ENCODE measurements at places on chromosomes 12 and 14. TPM values are rescaled to one million over a fixed set of nuclear protein-coding genes. Genes with fewer than 3 reads are reported as not detected.

GRCh38 chr12:30378307-30378706, 317.4 kb downstream of the IPO8 start:
- DNase-seq: no peak

The CCDC184 gene
- total RNA-seq: 0.92 TPM

GRCh38 chr14:87181288-87181687, 811.7 kb downstream of the GALC start:
- DNase-seq: no peak

DNA sequence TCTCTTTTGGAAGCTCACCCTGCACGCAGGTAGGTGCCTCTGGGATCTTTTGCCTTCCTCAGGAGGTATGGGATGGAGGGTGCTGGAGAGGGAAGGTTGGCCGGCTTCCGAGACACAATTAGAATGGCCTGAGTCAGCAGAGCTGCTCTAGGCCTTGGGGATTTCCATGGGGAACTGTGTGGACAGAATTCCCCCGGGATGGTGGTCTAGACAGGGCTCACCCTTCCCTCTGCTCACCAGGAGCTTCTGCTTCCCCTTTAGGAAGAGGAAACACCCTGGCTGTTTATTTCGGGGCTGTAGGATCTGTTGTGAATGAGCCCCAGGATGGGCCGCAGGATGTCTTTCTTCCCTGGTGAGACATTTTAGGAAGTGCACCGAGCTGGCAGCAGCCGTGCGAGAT, 43.7 kb upstream of the TMED10 start:
- DNase-seq: no peak

GRCh38 chr12:90954921-90955320, at the start of gene CCER1:
CCER1 (minus strand) TSS chr12:90955176; CDS start chr12:90954742, 434 bp downstream.
- DNase-seq: no peak

The KRT1 gene
- total RNA-seq: not detected

DNA sequence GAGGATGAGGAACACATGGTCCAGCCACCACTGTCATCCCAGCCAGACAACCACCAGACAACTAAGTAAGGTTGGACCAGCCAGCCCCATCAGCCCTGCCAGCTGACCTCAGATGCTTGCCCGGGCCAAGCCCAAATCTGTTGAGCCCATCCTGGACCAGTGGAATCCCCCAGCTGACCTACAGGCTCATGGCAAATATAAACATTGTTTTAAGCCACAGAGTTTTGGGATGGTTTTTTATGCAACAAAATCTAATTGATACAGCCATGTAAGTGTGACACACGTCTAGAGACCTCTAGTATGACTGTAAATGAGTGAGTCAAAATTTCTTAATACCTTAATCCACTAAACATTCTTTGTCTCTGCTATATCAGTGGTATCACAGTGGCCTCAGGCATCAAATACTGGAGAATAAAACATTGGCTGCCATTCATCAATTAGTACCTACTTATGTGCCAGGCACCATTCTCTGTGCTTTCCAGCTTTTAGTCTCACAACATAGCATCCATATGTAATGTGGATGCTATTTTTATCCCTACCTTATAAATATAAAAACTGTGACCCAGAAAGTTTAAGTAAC, 24.2 kb upstream of the NT5DC3 start:
- DNase-seq: no peak

The SALL2 gene
- total RNA-seq: 12.6 TPM

- DNase-seq: peak; percentile 51
Measured at GRCh38 chr12:93802293-93802692, 125.1 kb downstream of the CRADD start.

DNA sequence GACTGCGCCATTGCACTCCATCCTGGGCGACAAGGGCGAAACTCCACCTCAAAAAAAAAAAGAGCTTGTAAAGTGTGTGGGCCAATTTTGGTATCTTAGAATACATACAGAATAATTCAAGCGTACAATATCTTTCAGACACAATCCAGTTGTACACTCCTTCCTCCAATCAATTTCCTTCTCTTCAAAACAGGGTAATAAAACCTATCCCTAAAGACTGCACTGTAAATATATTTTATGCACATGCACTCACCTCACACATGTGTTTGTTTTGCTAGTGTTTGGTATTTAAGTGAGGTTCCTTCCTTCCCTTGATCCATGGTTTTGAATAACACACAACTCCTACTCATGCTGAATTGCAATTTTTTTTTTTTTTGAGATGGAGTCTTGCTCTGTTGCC, 125.9 kb downstream of the PRICKLE1 start:
- no peak for DNase-seq

The SLC35E3 gene
- 5.2 TPM for total RNA-seq

GRCh38 chr14:104678346-104678745, 11.1 kb upstream of the INF2 start:
- DNase-seq: peak; percentile 48

DNA sequence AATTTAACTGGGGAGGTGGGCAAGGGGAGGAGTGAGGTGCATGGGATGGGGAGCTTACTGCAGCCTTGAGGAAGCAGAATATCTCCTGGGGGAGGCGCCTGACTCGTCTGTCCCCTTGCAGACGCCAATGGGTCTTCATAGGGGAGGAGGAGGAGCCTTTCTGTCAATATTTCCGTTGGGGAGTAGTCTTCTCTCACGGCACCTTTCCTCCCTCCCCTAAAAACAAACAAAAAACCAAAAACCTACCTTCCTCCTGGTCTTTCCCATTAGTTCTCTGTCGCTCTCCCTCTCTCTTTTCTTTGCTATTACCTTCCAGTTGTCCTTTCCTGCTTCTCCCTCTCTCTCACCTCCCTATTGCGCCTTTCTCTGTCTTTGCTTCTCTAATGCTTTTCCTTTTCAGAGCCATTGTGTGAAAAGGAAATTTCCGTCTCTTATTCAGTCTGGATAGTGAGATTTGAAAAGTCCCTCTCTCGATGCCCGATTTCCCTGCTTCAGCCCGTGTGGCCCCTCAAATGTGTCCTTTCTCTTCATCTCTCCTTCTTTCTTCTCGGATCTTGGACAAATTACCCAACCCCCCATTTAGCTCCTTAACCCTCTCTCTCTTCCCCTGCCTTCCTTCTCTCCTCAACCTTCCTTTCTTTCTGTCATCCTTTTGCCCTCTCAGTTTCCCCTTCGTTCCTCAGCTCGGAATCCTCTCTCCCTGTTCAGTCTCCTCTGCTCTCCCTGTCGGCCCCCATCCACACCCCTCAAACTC, 5.9 kb downstream of the GPR84 start:
- DNase-seq: no peak

GRCh38 chr14:71688576-71688975, 243.7 kb upstream of the RGS6 start:
- no peak for DNase-seq

The KCTD10 gene
- total RNA-seq: 76.9 TPM

DNA sequence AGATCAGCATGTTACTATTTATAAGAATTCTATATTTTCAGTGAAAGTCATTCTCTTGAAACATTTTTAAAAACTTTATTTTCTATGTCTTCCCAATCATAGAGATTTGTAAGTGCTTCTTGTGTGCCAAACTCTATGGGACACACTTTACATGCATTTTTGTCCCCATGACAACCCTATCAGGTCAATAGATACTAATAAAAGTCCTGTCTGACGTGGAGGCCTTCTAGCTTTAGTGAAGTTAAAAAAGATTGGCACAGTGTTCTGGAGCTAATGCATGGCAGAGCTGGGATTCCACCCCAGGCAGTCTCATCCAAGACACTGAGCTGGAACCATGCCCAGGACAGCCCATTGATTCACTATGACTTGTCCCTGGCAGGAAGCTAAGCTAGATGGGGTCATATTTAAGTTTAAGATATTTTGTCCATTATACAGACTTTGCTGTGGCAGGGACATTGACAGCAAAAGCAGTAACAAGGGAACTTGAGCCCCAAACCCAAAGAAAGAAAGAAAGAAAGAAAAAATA, 28.1 kb downstream of the TTC6 start:
- no peak for DNase-seq

The KRT3 gene
- not detected for total RNA-seq

The C12orf60 gene
- total RNA-seq: 1.6 TPM

GRCh38 chr14:93096691-93097322, 18.9 kb downstream of the ITPK1 start:
- peak; percentile 83 for DNase-seq

- no peak for DNase-seq
Measured at GRCh38 chr14:29587761-29588470, 339.7 kb downstream of the PRKD1 start.

The KRT79 gene
- total RNA-seq: not detected

The ACRBP gene
- total RNA-seq: 2.1 TPM

GRCh38 chr12:131133015-131133905, 179.6 kb downstream of the ADGRD1 start:
- peak; percentile 59 for DNase-seq

DNA sequence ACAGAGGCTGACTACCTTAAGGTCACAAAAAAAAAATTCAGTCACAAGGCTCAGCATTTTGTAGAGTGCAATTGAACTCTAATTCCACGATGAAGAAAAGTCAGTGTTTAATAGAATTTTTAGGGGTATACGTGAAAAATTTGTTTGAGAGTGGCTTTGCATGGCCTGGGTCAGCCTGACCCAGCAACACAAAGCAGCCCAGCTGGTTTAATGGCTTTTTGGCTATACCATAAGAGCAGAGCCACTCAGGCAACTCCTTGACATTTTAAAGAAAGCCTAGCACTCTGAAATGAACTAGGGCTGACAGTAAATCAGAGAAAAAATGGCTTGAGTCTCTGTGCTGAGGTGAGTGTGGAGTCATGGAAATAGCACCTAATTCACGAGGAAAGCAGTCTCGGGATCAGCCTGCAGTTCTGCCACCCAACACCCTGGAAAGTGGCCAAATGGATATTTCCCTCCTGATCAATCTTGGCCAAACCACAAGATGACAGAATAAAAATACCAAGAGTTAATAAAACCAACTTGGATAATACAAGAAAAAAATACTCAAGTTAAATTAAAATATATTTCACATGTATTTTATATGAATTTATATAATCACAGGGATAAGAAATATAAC, 59.5 kb downstream of the GALNT4 start:
- DNase-seq: no peak

DNA sequence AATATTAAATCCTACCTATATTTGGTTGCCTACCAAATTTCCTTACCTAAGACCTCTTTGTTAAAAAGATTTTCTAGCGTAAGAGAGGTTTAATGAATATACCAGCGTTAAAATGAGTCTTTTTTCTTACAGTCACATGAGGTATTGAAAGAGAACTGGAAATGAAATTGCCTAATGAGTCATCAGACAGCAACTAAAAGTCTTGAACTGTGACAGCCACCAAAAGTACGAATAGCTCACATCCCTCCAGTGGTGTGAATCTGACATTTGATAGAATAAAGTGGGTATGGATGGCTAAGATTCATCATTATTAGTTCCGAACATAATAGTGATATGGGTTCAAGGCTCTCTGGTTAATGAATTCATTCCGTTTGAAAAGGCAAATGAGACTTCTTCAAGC, 1297.3 kb downstream of the AACS start:
- DNase-seq: no peak

The NPFF gene
- total RNA-seq: not detected

The MEG3 gene
- 25.7 TPM for total RNA-seq

The GALNT16 gene
- total RNA-seq: 34.5 TPM

DNA sequence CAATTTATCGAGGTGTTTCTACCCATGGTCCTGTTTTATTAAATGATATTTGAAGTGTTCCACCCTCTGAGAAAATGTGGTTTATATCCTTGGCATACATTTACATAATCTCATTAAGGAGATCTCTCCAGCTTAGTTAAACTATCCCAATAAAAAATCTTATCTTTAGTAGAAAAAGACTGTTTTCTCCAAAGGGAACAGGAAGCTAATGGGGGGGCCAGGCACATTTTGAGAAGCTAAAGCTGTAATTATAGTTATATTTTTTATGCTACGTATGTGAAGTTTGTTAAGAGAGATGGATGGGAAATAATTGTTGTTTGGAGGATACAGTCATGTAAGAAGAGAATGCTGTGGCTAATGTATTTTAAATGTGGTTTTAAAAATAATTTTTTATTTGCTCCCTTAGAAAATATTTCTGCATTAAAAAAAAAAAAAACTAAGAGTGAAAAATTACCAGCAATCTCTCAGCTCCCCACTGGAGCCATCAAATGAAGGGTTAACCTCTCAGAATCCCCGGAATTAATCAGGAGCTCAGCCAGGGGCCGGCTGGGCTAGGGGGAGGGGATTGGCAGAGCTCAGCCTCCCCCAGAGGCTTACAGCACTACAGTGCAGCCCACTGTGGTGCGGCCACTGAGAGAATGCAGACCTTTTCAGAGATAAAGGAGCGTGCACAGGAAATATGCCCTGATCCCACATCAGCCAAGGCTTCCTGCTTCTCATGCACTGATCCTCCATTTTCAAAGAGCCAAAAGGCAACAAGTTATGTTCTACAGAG, 185.8 kb downstream of the EGLN3 start:
- peak; percentile 69 for DNase-seq

DNA sequence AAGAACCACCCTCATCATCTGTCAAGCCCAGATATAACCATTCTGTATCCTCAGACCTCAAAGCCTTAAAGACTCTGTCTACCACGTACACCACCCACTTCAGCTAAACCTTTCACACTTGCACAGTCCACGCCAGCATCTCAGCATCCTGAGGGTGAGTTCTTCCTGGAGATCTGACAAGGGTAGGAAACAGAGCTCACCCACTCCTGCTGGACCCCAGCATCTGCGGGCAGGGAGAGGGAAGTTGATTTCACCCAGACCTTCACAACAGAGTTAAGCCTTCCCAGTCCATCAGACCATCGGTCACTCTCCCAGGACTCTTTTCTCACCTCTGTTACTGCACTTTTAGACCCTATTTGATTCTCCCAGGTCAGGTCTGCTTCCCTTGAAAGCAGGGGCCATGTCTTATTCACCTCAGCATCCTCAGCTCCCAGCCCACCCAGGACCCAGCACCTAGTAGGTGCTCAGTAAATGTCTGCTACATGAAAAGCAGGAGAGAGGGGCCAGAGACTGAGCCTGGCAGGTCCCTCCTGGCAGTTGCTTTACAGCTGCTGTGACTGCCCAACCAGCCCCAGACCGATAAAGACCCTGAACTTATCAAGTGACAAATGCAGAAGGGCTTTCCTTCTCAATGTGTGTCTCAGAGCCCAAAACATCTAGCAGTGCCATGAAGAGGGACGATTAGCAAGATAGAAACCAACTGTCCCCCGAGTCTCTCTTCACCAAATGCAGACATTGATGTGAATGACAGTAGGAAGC, 34.1 kb downstream of the ANO2 start:
- no peak for DNase-seq

GRCh38 chr14:90742729-90743128, 73.5 kb downstream of the TTC7B start:
- no peak for DNase-seq

DNA sequence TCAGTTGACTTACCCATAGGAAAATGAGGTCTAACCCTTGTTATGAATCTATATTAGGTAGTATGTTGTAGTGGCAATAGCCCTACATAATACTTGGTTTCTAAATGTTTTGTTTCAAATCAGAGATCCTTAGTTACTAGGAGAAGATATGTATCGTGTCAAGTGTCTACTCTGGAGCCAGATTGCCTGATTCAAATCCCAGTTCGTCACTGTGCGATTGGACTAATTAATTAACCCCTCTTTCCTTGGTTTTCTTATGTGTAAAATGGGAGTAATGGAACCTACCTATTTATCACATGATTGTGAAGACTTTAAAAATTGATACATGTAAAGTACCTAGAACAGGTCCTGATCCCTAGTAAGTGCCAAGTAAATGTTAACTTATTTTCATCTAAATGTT, 1.4 kb downstream of the LETMD1 start:
- no peak for DNase-seq

- no peak for DNase-seq
Measured at GRCh38 chr12:5884285-5884684, 60.8 kb downstream of the ANO2 start.
